ENCODE measurements at places on chromosomes 4 and X.

DNA sequence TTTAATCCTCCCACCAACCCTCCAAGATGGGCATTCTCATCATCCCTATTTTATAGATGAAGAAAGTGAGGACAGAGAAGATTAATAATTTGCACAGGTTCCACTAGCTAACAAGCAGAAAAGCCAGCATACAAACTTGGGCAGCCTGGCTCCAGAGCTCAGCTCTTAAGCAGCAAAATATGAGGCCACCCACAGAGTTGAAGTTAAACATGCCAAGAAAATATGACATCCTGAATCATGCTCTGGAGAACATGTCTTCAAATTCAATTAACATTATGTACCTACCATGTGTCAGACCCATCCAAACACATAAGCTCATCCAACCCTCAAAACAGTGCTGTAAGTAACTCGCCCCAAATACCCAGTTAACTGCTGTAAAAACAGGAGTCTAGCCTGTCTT lies 33.9 kb downstream of the USP46 start:
- no peak for DNase-seq

- no peak for DNase-seq
Measured at GRCh38 chr4:65911720-65912119, 241.4 kb upstream of the EPHA5 start.

DNA sequence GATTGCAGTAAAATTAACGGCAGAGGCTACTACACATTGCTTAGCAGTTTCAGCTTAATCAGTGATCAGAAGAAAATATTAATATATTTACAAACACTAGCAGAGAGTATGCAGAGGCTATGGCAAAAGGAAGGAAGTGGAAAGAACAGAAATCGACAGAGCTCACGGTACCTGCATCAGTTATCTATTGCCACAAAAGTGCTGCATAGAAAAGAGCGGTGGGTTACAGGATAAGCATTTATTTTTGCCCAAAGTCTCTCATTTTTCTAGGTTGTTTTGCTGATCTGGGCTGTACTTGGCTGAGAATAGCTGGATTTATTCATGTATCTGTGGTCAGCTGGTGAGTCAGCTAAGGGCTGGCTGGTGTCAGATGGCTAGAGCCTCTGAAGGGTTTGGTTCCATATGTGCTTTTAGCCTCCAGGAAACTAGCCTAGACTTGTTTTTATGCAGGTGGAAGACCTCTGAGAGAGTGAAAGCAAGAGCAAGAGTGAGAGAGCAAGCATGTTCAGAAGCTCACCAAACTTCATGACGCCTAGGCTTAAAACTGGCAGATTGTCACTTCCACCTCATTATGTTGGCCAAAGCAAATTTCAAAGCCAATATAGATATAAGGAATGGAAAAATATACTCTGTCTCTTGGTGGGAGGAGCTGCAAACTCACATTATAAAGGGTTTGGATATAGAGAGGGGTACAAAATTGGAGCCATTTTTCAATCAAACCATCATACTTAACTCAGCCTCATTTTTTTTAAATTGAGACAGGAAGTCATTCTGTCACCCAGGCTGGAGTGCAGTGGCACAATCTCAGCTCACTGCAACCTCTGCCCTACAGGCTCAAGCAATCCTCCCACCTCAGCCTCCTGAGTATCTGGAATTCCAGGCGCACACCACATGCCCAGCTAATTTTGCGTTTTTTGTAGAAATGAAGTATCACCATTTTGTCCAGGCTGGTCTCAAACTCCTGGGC lies 153.2 kb upstream of the RPL34 start:
- no peak for DNase-seq

DNA sequence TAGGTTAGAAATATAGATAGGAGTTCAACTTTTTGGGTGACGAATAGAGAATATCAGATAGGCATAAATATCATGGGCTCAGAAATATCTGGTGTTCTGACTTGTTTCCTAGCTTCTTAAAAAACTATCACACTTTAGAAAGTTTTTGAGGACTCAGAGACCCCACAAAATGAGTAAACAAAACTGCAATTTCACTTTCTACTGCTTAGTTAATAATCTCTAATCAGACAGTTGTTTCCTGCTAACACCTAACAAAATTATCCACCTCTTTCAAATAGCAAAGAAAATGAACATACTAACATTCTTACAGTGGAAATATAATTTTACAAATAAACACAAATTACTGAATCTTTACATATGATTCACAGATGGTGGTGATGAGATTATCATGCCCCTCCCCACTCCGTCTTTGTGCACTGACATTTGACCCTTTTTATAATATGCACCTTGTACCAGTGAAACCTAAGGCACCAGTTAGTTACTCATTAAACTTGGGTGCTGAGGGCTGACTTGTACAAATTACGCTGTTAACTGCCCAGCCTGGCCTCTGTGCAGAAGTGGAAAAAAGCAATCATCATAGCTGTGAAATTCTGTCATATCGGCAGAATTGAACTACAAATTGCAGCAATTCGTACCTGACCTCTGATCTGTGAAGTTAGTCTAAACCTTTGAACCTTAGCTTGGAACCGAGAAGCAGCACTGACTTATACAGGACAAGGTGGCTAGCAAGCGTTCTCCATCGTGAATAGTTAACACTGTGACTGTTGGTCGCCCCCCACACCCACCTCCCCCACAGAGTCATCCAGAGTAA lies 138.7 kb downstream of the CHRNA9 start:
- no peak for DNase-seq

GRCh38 chrX:107290019-107290418 lies 83.6 kb downstream of the DNAAF6 start:
- no peak for DNase-seq

GRCh38 chrX:27549688-27550087 lies 40.5 kb upstream of the DCAF8L2 start:
- DNase-seq, result no peak

GRCh38 chr4:24781999-24782745 lies 13.2 kb upstream of the SOD3 start:
- no peak for DNase-seq

- DNase-seq, result no peak
Measured at GRCh38 chrX:19839770-19840254, 47.6 kb downstream of the SH3KBP1 start.

- DNase-seq, result no peak
Measured at GRCh38 chrX:40282946-40283660, 185.3 kb upstream of the BCOR start.

DNA sequence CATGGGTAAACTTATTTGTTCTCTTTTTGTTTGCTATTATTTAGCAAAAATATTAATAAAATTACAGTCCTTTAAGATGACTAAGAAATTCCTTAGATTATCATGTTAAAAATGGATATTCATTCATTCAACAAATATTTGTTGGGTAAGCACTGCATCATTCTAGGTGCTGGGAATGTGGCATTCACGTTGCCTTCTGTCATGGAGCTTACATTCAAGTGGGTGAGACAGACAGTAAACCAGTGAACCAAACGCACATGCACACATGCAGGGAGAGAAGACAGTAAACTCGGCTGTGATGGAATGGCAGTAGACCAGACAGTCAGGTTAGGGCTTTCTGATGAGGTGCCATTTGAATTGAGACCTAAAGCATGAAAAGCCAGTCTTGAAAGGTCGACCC lies 91.8 kb downstream of the STOX2 start:
- no peak for DNase-seq

- no peak for DNase-seq
Measured at GRCh38 chr4:81164126-81164525, 50.9 kb downstream of the PRKG2 start.

DNA sequence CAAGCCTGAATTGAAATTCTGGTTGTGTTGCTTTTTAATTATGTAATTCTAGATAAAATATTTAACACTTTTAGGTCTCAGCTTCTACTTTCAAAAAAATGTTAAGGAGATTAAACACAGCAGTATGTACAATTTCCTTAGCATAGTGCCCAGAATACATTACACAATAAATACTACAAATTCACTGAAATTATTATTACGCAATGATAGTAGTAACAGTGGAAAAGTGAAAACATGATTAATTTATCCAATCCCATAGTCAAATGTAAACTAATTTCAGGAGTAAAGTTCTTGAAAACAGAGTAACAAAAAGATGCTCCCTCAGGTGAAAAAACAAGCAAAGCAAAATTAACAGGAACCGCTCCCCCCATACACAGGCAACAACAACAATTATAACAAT lies 1915.4 kb downstream of the STIM2 start:
- no peak for DNase-seq

- DNase-seq, result no peak
Measured at GRCh38 chr4:38491854-38492478, 172.0 kb upstream of the KLF3 start.

DNA sequence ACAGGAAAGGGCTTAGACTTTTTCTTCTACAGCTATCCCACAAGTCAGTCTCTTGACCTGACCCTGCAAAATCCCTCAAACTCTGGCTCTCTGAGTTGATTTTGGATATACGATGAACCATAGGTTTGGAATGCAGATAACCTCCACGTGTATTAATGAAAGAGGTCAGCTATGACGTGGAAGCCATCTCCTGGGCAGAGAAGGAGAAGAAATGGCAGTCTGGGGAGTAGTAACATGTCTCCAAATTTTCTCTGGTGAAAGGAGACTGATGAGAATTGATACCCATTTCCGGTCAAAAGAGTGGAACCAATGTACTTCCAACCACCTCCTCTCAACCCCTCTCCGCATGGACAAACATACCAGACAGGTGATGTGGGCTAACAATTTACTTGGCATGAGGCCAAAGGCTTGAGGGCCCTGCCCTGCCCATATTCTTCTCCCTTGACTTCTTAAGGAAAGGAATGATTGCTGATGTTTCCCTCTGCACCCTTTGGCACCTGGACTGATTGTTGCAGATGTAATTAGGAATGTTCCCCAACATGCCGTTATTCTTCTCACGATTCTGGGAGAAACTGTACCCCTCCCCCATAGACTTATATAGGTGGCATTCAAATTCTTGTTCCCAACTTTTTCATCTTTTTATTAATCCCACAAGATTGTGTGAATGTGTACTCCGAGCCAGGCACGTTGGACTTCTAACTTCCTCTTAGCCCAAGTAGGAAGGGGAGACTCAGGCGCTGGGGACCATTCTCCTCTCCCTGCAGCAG lies 580 bp upstream of the PLS3 start:
- DNase-seq, result no peak

GRCh38 chr4:84631573-84631972 lies 48.6 kb downstream of the CDS1 start:
- no peak for DNase-seq

DNA sequence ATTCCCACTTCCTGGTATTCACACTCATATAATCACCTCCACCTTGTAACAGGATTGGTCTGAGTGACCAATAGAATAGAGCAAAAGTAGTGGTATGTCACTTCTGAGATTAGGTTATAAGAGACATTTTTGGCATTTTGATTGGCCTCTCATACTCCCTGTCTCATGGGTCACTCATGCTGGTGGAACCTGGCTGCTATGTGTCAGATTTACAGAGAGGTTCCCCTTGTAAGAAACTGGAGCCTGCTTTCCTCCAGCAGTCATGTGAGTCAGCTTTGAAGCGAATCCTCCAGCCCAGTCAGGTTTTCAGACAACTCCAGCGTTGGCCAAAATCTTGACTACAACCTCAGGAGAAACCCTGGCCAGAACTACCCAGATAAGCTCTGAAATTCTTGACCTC lies 2.6 kb upstream of the OTUD4 start:
- no peak for DNase-seq

- DNase-seq, result no peak
Measured at GRCh38 chr4:25896776-25897539, 17.1 kb upstream of the SMIM20 start.

DNA sequence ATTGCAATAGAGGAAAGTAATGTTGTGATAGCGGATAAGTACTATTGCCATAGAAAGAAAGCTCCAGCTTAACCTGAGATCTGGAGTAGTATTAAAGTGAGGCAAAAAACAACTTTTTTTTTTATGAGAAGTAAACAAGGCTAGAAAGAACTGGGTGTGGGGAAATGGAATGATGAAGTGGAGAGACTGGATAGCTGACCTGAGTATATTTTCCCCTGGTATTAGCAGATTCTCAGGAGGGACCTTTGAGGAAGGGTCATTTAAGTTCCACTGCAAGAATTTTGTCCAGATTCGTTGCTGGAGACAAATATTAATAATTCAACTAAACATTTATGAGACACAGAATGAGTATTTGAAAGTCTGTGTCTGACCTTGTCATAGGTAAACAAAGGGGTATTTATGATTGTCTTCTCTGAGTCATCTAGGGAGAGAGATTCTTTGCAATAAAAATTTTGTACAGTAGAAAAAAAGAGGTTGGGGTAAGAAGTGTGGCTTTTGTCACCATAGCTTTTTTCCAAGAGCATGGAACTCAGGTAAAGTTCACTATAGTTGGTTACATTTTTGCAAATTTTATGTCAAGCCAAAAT lies 2095.9 kb downstream of the ARAP2 start:
- DNase-seq, result no peak

- DNase-seq, result no peak
Measured at GRCh38 chrX:10168226-10168625, 11.5 kb downstream of the CLCN4 start.

DNA sequence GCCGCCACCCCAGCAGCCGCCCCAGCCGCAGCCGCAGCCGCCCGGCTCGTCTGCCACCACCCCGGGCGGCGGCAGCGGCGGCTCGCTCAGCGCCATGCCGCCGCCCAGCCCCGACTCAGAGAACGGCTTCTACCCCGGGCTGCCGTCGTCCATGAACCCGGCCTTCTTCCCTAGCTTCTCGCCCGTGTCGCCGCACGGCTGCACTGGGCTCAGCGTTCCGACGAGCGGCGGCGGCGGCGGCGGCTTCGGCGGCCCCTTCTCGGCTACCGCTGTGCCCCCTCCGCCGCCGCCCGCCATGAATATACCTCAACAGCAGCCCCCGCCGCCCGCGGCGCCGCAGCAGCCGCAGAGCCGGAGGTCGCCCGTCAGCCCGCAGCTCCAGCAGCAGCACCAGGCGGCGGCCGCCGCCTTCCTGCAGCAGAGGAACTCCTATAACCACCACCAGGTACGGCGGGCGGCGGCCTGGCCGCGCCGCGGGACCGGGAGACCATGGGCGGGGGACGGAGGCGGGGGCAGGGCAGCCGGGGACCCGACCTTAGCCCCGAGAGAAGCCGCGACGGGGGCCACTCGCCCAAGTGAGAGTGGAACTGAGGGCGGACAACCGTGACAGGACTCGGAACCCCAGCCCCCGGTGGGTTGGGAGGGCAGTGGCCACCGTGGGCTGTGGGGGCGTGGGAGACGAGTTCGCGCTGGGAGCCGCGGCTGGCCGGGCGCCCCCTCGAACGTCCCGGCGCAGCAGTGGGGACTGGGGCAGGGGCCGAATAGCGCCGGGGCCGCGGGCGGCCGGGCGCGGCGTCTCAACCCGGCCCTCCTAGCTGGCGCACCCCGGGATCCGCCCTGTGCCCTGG lies 1.8 kb downstream of the CPEB2 start:
- peak; percentile 14 for DNase-seq

- no peak for DNase-seq
Measured at GRCh38 chr4:73404042-73404441, at the start of gene ALB. TSS of gene ALB (plus strand) at chr4:73404287. CDS start at chr4:73404328, 41 bp downstream.

GRCh38 chr4:92120810-92121498 lies 182.8 kb upstream of the GRID2 start:
- no peak for DNase-seq

Data from stimulated activated CD8-positive, alpha-beta memory T cell treated with anti-CD3 and anti-CD28 coated beads, Interleukin-2, amount 100 ng/mL, for 1 hour (primary cell).